ENCODE measurements at places on chromosomes 5 and 9.
A peak's percentile ranks its signal among the peaks of the same experiment; 100 is the strongest.

- peak; percentile 6 for DNase-seq
These were observed 19.0 kb downstream of the NEURL1B start for GRCh38 chr5:172659909-172660628.

GRCh38 chr5:39423331-39423751 is 1.4 kb downstream of the DAB2 start:
- DNase-seq = no peak

- no peak for DNase-seq
These were observed 14.2 kb downstream of the AHRR start for GRCh38 chr5:335740-336038.

DNA sequence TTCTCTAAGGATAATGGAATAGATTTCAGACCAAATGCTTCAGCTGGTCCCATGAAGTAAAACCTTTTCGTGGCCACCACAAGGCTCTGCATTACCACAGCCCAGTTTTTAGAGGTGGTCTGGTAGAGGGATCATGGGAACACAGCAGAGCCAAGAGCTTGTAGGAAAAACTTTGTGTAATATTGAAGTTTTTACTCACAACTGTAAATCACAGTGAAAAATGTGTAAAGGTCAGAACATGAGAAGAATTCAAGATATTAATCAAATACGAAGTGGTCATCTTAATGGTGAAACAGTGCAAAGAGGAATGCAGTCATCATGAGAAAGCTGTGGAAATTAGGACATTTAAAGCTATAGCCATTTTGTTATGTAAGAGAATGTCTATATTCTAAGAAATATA is 197.5 kb downstream of the NPR3 start:
- DNase-seq = no peak

DNA sequence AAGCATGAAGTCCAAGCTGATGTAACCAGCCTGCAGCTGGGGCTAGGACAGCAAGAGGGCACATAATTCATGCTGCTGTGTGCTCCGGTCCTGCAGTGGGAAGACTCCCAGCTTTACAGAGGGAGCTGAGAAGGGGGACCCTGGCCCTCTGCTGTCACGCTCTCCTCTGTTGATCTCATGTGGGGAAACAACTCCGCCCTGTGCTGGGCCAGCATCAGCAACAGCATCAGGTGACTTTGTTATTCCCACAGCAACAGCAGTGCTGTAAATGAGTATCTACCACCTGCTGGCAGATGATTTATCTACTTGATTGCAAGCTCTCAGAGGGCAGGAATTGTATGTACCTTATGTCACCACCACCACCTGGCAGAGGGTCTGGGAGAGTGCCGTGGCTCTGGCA is 176.2 kb downstream of the COL23A1 start:
- DNase-seq = no peak

- no peak for DNase-seq
These were observed 57.1 kb downstream of the TBCA start for GRCh38 chr5:77718934-77719610.

DNA sequence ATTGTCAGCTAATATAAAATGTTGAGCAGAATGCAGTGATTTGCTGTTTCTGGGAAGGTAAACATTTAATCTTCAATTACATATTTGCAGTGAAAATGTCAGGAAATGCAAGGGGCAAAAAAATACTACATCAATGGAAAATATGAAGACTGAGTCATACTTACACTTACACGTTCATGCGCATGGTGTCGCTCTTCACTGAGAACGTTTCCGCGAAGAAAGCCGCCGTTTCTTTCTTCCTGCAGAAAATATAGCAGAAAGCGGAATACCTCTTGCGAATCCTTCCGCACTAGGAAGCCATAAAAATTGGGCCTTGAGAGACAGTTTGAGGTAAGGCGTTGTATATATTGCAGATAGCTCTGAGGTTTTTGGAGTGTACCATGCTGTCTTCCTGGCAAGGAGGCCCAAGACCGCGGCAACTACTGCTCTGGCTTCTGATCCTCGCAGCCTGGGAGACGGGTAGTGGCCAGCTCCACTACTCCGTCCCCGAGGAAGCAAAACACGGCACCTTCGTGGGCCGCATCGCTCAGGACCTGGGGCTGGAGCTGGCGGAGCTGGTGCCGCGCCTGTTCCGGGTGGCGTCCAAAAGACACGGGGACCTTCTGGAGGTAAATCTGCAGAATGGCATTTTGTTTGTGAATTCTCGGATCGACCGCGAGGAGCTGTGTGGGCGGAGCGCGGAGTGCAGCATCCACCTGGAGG is at the start of gene PCDHA13:
Gene PCDHA13, plus strand, starts transcription at position 236 of the 702 bp plus-strand sequence. Its CDS starts 145 bp downstream, at position 381.
- no peak for DNase-seq

DNA sequence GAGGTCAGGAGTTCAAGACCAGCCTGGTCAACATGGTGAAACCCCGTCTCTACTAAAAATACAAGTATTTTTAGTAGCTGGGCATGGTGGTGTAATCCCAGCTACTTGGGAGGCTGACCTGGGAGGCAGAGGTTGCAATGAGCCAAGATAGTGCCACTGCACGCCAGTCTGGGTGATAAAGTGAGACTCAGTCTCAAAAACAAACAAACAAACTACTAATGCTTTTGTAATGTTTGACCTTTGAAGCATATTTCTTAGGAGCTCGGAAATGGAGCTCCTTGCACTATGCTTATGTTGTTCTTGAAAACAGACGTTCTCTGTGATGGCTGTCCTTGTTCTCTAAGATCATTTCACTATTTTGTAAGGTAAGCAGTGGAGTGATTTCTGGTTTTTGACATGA is 6.0 kb downstream of the F2RL2 start:
- DNase-seq = no peak

- DNase-seq = no peak
These were observed 76.4 kb downstream of the PRRT1B start for GRCh38 chr9:131621551-131622358.

DNA sequence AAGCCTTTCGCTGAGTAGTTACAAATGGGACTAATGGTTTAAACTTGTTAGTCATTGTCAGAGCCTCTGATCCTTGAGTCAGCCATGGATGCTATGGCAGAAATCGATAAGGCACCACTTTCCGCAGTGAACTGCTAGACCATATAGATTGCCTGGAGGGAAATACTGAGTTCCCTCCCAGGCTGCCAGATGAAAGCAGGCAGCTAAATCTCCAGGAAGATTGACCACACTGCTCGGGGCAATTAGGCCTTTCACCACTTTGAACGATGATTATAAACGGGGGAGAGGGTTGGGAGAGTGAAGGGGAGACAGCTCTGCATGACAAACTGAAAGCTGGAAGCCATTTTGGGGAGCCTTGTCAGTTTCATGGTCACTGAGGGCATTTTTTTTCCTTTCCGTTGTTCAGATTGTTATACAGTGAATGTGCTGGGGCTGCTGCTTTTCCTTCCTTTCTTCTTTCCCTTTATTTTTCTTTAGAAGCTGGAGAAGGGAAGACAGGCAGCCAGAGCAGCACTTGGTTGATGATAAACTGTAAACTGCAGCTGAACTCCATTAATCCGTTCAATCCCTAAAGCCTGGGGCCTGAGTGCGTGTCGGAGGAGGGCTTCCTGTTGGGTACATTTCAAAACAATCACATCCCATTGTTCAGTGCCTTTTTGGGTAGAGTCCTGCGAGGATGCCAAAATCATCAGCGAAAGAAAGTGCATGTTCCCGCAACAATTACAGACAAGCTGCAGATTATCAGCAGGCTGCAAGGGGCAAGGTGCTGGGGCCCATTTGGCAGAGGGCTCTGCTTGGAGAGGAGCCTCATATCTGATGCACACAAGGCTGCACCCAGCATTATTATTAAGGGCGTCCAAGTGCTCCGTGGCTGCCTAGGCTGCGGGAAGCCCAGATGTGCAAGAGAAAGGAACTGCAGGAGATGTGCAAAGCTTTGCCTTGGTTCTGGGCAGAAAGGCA is 308.4 kb downstream of the PSAT1 start:
- no peak for DNase-seq

- DNase-seq = no peak
These were observed 600.7 kb upstream of the SGCD start for GRCh38 chr5:155726267-155726666.

GRCh38 chr9:71816916-71817451 is 48.7 kb upstream of the CEMIP2 start:
- DNase-seq = no peak

DNA sequence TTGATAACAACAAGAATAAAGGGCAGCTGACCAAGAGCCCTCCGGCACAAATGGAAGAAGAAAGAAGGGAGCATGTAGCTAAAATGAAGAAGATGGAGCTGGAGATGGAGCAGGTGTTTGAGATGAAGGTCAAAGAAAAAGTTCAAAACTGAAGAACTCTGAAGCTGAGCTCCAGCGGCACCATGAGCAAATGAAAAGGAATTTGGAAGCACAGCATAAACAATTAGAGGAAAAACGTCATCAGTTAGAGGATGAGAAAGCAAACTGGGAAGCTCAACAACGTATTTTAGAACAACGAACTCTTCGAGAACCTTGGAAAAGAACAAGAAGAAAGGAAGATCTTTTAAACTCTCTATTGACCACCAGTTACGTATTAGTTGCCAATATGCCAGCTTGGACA is 100.9 kb downstream of the GABBR2 start:
- no peak for DNase-seq

Data from OCI-LY7 (cell line).